A172 (cell line): ENCODE measurements at places on chromosomes 4 and X. TPM values are rescaled to one million over a fixed set of nuclear protein-coding genes. Genes with fewer than 3 reads are reported as not detected.

DNA sequence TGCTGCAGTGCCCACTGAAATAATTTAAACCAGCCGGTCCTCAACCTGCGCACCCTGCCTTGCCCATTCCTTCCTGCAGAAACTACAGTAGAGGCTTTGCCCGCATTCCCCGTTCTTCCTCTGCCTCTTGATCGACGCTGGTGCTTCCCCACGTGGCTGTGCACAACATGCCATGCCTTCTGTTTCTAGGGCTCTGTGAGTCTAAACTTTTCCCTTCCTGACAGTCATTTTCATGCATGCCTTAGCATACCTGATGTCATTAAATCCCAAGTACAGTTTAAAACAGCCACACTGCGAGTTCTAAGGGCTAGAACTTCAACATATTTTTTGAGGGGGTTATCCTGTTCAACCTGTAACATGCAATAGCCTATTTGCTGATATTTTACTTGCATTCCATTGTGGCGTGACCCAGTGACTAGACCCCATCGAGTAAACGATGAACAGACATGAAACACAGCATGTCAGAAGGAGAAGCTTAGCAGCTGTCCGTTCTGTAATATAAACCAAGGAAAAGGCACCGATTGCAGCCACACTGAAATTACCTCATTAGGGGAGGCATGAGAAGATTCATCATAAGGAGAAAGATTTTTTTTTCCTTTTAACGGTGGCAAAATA lies 232.5 kb downstream of the ARHGAP10 start:
- DNase-seq, result no peak

GRCh38 chrX:12844319-12844718 lies 22.6 kb upstream of the TLR7 start:
- no peak for DNase-seq

DNA sequence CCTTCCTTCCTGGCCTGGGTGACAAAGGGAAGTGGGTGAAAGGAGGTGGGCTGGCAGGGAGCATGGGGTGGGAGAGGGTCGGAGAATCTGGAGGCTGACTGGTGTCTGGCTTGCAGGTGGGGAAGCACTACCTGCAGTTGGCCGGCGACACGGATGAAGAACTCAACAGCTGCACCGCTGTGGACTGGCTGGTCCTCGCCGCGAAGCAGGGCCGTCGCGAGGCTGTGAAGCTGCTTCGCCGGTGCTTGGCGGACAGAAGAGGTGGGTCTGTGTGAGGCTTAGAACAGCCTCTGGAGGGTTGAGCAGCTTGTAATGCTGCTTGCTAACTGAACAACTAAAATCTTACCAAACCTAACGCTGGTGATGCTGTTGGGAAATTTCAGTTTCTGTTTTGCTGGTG lies 19.2 kb downstream of the WFS1 start:
- DNase-seq, result no peak

ANKRD50 gene
- total RNA-seq, result 28.5 and 33.0 TPM in 2 replicates

PAGE2B gene
- total RNA-seq, result not detected in 2 replicates

- no peak for DNase-seq
These were observed 40.5 kb upstream of the ARSJ start for GRCh38 chr4:114019969-114020358.

- DNase-seq, result peak; percentile 14
These were observed 1.2 kb downstream of the TMEM255A start for GRCh38 chrX:120309873-120310705.

CPZ gene
- total RNA-seq, result 3.1 TPM in 2 replicates

CYLC1 gene
- total RNA-seq, result not detected in 2 replicates

- no peak for DNase-seq
These were observed 76.4 kb downstream of the ACOX3 start for GRCh38 chr4:8364141-8364540.

DNA sequence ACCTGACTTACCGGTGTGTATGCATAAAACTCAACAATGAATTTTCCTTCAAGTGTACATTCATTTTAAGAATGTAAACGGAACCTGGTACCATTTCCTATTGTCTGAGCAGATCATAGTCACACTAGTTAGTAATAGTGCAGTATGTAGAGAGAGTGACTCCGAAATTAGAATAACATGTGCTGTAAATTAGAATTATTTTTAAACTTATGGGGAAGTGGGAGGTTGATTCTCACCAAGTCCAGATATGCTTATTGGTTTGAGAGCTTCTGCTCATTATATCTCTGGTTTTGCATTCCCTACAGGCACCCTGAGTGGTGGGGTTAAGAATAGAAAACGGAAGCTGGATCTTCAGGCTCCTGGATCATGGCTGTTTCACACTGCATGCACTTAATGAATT lies 39.6 kb downstream of the KLF3 start:
- DNase-seq, result no peak

GRCh38 chrX:74536152-74536831 lies 78.1 kb downstream of the RLIM start:
- DNase-seq, result no peak

JAKMIP1 gene
- total RNA-seq, result 0.22 and 0.28 TPM in 2 replicates

ARX gene
- 0.03 and 0.19 TPM in 2 replicates for total RNA-seq

GRCh38 chr4:105490523-105490922 lies 16.7 kb upstream of the PPA2 start:
- no peak for DNase-seq

LIMCH1 gene
- 20.4 and 31.1 TPM in 2 replicates for total RNA-seq

DNA sequence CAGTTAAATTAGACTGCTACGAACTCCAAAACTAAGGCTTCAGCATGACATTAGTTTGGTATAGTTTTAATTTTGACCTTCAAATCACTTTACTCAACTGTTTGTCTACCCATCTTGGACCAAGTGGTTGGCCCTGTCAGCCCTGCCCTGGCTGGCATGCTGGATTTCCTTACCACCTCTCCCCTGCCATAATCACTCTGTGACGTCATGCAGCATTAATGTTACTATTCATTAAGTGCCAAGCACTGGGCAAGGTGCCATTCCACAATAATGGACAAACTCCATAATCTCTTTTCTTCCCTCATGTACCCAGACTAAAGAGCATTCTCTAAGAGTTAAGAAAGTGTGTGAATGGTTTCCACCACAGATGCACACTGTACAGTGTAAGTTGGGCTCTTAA lies 277.0 kb upstream of the INTU start:
- no peak for DNase-seq

XK gene
- 2.0 and 2.2 TPM in 2 replicates for total RNA-seq

GRCh38 chr4:80309294-80310004 lies 26.1 kb upstream of the CFAP299 start:
- DNase-seq, result peak; percentile 77

GRCh38 chr4:183424109-183424744 lies 20.2 kb upstream of the CDKN2AIP start:
- peak; percentile 44 for DNase-seq

- DNase-seq, result no peak
These were observed 63.9 kb downstream of the CPEB2 start for GRCh38 chr4:15066140-15066539.

- no peak for DNase-seq
These were observed 14.2 kb upstream of the SPATA4 start for GRCh38 chr4:176209535-176209934.

ARSJ gene
- total RNA-seq, result 6.5 and 8.8 TPM in 2 replicates

- DNase-seq, result no peak
These were observed 30.4 kb downstream of the CCNQ start for GRCh38 chrX:153568451-153569011.

TEX13C gene
- total RNA-seq, result 0.28 and 0.60 TPM in 2 replicates

DNA sequence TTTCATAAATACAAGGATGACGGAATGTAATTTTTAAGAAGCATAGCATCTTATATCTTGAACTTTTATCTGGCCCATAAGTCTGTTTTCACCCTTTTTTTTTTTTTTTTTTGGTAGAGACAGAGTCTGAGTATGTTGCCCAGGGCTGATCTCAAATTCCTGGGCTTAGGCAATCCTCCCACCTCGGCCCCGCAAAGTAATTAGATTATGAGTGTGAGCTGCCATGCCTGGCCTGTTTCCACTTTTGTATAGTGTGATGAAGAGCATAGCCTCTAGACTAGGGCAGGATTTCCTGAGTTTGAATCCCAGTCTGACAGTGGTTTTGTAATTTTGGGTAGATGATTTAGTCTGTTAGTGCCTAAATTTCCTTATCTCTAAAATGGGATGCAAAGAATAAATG lies 11.0 kb downstream of the STIM2 start:
- no peak for DNase-seq

DNA sequence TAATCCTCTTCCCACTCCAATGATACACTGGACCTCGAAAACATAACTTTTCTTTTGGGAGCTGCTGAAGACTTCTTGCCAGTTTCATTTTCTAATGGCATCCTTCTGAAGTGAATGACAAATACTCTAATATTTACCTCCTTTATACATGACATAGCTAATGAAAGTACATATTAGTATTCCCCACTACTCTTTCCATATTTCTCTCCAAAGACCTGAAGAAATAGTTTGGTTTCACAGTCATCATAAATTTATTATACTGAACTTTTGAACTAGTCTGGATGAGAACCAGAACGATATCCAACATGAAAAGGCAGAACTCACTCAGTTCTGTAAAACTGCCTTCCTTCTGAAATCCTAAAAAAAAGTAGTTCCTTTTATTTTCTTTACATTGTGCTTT lies 139.1 kb downstream of the GPC3 start:
- no peak for DNase-seq

DNA sequence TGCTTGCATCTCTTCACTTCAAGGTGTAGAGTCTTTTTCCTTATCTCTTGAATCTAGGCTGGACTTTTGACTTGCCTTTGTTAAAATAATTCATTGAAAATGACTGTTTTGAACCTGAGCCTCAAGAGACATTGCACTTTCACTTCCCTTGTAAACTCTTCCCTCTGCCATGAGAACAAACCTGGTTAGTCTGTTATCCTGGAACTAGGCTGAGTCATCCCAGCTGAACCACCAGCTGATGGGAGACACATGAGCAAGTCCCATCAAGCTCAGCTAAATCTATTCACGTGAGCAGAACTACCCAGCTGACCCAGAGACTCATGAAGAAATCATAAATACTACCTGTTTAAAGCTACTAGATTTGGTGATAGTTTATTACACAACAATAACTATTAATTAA lies 202.3 kb upstream of the CENPE start:
- DNase-seq, result peak; percentile 39

GRCh38 chr4:83112678-83113428 lies 1.7 kb downstream of the PLAC8 start:
- DNase-seq, result no peak

DNA sequence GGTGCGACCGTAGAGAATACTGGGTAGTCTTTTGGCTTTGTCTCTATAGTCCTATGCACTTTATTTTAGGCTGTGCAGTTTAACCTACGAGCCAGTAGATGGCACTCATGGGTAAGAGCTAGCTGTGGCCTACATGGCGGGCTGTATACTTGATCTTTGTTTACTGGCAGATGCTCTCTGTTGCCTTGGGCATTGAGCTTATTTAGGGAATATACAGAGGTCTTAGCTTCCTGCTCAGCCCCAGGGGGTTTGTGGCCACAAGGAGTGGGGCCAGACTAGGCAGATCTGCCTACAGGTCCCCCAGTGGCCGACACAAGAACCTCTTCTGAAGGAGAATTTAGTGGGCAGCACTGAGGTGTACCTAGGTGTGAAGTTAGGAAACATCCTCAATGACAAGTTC lies 227.6 kb upstream of the HDX start:
- DNase-seq, result peak; percentile 1

GRCh38 chr4:13548984-13549546 lies 4.8 kb upstream of the NKX3-2 start:
- peak; percentile 74 for DNase-seq

DNA sequence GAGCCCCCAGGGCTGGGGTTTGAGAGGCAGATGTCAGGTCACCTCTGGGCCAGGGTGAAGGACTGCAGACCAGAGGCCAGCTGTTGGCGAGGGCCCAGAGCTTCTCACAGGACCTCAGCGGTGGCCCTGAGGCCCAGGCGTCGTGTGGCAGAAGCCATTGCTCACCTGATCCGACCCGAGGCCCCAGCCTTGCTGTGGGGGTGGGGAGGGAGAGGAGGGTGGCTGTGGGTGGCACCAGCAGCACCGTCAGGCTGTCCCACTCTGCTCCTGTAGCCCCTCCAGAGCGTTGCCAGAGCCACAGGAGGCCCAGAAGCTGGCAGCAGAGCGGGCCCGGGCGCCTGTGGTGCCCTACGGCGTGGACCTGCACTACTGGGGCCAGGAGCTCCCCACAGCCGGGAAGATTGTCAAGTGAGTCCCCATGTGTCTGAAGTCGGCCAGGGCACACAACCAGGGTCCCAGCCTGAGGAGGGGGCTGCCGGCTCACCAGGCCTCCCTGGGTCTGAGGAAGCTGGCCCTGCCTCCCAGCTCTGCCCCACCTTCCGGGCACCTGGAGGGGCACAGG lies 28.8 kb downstream of the UVSSA start:
- DNase-seq, result no peak

LINC00632 gene
- total RNA-seq, result 0.48 and 2.2 TPM in 2 replicates

GRCh38 chr4:153497988-153498967 lies 32.1 kb downstream of the TMEM131L start:
- DNase-seq, result no peak

DNA sequence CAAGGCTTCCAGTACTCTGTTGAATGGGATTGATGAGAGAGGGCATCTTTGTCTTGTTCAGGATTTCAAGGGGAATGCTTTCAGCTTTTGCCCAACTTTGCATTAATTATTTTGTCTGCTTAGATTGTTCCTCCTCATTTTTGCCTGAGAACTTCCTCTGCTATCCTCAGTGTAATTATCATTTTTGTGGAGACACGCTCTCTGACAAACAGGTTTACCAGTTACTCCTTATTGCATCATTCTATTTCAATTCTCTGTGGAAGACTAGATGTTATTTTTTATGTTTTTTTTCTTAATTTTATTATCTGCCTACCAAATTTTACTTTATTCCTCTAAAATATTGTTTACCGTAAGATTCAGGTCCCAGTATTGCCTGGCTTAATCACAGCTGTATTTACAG lies 349.2 kb downstream of the ADGRL3 start:
- no peak for DNase-seq

- no peak for DNase-seq
These were observed 51.8 kb downstream of the PHOX2B start for GRCh38 chr4:41696763-41697162.

DNA sequence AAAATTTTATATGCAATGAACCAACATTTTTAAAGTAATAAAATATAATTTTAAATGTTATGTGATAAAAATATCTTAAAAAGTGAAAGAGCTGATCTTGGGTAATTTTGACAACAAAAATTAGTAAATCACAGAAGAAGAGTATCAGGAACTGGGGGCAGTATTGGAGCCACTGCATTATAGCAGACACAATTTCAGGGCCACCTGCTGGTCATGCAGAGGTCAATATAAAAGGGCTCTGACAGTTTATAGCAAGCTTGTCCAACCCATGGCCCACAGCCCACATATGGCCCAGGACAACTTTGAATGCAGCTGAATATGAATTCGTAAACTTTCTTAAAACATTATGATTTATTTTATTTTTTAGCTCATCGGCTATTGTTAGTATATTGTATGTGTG lies 13.0 kb upstream of the LEF1 start:
- no peak for DNase-seq

GRCh38 chrX:46573892-46574773 lies 568 bp downstream of the CHST7 start:
- peak; percentile 29 for DNase-seq

GRCh38 chr4:187227907-187228704 lies 504.4 kb upstream of the FAT1 start:
- DNase-seq, result no peak

PHF8 gene
- 5.8 and 7.9 TPM in 2 replicates for total RNA-seq

GRCh38 chrX:574830-575229 lies 55.8 kb upstream of the SHOX start:
- DNase-seq, result no peak

RAB33A gene
- not detected in 2 replicates for total RNA-seq

FBXW7 gene
- 14.2 and 29.9 TPM in 2 replicates for total RNA-seq

SPARCL1 gene
- total RNA-seq, result not detected in 2 replicates

HDX gene
- 3.5 and 9.0 TPM in 2 replicates for total RNA-seq

GRCh38 chr4:103306870-103307375 lies 108.8 kb upstream of the CENPE start:
- DNase-seq, result peak; percentile 10
